ENCODE measurements at places on chromosomes 6 and 20.
A peak's percentile ranks its signal among the peaks of the same experiment; 100 is the strongest.

GRCh38 chr6:7879980-7880717 lies 30.4 kb downstream of the TXNDC5 start:
- DNase-seq, result no peak

DNA sequence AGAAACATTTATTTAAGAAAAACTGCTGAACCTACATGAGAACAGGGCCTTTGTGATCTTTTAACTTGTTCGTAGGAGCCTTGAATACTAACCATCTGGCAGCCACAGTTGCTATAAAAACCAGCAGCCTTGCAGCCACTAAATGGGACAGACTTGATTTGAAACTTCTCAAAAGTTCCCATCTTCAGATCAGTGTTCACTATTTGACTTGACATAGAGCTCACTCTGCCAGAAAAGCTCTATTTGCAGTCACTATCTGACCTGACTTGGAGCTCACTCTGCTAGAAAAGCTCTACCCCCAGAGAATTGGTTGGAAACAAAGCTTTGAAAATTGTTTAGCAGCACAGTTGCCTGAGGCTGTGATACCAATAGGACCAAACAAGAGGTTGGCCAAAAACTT lies 119.3 kb upstream of the F13A1 start:
- no peak for DNase-seq

- DNase-seq, result no peak
Measured at GRCh38 chr6:45685076-45685475, 307.3 kb upstream of the SUPT3H start.

DNA sequence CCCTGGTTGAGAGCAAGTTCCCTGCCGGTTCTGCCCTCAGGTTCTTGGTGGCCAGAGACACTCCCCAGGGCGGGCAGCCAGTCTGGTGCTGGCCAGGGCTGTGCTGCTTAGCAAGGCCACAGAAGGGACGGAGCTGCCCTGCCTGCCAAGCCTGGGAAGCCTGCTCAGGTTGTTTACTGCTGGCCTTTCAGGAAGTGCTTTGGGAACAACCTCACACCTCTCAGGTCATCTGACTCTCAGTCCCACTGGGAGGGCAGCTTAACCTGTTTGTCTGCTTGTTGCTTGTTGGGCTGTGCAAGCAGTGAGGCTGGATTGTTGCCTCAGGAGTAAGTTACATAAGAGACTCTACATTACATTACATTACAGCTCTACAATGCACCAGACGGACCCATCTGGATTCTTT lies 75.8 kb upstream of the AFDN start:
- DNase-seq, result no peak

DNA sequence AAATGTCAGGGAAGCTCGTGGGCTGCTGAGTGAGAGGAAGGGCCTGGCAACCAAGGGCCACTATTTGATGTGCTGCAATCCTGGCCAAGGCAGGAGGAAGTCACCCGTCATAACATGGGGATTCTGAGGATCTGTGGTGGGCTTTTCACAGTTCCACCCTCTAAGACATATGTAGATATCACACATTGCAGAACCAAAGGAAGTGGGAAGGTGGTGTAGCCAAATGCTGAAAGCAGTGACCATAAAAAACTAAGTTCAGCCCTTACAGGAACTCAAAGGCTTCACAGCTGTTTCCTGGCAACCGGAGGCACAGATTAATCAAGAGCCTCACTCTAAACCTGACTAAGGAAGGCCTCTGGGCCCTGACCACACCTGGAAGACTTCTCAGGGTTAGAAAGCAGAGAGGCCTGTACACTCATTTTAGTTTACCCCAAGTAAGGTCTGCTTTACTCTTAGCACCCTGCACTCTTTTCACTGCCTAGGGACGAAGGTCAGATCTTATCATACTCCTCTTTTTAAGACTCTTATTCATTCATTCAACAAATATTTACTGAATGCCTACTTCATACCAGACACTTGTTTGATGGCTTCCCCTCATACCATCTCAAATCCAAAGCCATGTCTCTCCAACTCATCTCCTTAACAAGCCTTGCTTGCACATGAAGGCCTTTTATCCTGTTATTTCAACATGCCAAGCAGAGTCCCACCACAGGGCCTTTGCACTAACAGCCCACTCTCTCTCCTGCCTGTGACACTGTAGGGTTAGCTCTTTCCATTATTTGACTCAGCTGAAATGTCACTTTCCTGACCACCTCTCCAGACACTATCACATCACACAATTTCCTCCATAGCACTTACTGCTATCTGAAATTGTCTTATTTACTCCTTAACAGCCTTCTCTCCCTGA lies 2.6 kb downstream of the UBE2V1 start:
- peak; percentile 62 for DNase-seq

- peak; percentile 63 for DNase-seq
Measured at GRCh38 chr6:98946879-98947410, 801 bp downstream of the FBXL4 start.

DNA sequence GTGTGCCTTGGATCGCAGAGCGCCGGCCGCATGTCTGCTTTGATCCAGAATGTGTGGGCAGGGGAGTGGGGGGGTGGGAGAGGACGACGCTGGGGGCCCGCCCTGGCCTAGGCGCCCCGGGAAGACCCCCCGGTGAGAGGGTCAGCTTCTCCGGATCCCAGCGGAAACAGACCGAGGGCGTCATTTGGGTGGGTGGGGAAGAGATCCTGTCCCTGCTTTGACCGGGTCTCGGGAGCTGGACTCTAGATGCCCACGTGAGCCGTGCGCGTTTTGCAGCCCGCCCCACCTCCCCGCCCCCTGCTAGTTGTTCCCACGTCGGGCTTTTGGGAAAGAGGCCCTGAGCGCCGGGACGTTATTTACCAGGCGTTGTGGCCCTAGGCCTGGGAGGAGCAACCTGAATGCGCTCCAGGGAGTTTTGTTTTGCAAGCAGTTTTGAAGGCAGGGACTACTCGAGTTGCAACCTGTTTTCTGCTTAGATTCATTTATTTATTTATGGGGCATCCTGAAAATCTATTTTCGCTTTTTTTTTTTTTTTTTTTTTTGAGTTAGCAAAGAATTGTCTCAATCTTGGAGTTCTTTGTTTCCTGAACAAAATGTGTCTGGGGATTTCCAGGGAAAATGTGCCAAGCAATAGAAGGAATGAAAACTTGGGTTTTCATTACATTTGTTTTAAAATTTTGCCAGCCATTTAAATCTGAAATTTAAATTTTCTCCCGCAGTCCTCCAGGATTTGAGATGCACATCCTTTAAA lies 1.6 kb downstream of the DSP start:
- no peak for DNase-seq

DNA sequence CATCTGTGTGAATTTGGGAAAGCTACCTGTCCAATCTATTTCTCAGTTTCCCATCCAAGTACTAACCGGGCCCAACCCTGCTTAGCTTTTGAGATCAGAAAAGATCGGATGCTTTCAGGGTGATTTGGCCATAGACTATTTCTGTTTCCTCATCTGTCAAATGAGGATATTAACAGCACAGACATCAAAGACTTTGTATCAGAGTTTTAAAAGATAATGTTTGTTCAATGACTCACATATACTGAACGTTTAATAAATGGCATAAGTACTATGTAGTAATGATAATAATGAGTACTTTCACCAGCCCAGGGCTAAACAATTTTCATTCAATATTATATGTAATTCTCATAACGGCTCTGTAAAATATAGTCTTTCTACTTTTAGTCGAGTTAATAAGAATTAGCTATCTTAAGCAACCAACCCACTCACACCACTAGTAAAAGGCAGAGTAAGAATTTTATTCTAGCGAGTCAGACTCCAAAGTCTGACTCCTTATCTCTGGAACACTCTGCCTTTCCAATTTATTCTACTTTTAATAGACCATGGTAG lies 216.5 kb downstream of the ARHGAP18 start:
- DNase-seq, result no peak

GRCh38 chr20:10497791-10498190 lies 62.7 kb downstream of the SLX4IP start:
- DNase-seq, result no peak

DNA sequence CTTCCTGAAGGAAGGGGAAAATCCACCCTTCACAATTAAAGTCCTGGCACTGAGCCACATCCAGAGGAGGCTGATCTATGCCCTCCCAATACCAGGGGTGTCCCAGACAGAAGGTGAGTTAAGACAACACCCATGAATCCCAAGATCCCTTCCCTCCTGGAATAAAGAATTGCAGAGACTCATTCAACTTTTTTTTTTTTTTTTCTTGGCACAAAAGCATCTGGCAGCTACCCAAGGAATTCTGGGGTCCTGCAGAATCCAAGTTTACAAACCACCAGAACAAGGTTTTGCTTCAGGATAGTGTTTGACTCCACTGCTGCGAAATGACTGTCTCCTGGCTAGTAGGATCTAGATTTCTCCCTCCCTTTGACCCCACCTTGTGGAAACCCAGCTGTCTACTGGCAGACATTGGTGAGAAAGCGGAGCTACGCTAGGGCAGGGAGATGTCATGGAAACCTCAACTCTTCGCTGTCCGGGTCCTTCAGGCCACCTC lies 37.4 kb downstream of the JAG1 start:
- no peak for DNase-seq

GRCh38 chr6:99603421-99604165 lies 3.0 kb upstream of the PRDM13 start:
- DNase-seq, result peak; percentile 59

DNA sequence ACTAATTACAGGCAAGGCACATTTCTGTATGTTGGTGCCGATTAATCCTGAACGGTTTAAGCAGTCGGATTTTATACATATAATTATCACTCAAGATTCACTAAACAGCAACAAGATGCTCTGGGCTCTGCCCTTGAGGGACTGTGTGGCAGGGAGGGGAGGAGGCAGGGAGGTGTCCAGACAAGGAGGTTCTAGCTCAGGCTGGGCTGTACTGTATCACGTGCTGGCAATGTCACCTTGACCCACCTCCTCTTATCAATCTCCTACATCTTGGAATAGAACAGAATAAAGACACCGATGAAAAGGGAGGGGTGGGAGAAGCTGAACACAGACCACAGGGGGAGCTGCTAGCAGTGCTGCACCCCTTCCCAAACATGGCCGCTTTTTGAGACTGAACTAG lies 65.7 kb downstream of the LRFN2 start:
- DNase-seq, result no peak

DNA sequence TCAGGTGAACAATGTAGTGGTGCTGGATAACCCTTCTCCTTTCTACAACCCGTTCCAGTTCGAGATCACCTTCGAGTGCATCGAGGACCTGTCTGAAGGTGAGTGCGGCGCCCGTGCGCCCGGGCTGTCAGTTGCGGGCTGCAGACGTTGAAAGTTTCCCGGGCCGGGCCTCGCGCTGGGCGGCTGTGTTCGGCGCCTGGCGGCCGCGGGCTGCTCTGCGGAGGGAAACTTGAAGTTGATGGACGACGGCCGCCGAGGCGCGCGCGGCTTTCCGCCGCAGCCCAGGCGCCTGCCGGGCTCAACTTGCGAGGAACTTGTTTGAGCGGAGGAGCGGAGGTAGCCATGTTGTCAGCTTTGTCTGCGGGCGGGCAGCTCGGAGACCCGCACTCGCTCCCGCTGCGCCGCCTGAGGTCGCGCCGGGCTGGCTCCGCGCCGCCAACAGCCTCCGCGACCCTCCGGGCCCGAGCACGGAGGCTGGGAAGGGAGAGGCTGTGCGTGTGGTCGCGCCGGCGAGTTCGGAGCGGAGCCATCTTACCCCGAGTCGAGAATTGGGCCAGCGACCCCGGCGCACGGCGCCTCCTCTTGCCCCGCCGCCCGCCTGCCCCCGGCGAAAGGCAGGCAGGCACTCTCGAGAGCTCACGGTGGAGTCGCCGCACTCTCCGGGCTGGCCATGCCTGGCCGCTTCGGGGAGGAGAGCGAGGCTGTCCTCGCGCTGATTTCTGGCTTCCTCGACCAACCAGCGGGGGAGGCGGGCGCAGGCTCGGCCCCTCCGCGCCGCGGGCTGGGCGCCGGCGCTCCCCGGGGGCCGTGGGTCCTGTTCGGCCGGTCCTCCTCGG lies 691 bp downstream of the ASF1A start:
- peak; percentile 72 for DNase-seq

GRCh38 chr6:158322724-158323560 lies 10.7 kb downstream of the TULP4 start:
- no peak for DNase-seq

DNA sequence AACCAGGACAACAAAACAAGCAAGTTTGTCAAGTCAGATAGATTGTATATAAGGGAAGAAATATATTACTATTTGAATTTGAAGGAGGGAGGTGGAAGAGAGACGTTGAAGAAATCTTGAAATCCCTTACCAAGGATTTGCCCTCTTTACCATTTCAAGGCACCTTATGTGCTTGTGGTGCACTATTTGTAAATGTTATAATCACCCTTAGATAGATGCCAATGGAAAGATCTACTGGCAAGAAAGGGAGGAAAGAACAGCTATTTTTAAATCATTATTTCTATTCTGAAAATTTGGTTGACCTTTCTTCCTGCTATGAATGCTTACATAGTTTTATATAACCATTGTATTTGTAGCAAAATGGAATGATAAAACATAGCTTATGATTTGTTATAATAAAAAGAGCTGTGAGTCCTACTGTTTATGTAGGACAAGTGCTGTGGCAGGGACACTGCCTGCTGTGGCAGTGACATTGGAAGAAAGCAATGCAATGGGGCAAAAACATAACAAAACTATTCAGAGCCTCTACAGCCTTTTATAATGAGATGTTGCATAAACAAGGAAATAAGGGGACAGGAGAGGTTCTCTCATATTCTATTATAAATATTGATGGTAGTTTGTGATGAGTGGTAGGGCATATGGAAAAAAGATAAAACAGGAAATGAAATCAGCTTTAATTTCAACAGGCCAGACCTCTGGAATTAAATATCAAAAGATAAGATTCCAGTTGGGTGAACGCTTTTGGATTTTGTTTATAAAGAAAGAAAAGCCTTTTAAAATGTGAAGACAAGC lies 1145.2 kb upstream of the GJE1 start:
- no peak for DNase-seq

DNA sequence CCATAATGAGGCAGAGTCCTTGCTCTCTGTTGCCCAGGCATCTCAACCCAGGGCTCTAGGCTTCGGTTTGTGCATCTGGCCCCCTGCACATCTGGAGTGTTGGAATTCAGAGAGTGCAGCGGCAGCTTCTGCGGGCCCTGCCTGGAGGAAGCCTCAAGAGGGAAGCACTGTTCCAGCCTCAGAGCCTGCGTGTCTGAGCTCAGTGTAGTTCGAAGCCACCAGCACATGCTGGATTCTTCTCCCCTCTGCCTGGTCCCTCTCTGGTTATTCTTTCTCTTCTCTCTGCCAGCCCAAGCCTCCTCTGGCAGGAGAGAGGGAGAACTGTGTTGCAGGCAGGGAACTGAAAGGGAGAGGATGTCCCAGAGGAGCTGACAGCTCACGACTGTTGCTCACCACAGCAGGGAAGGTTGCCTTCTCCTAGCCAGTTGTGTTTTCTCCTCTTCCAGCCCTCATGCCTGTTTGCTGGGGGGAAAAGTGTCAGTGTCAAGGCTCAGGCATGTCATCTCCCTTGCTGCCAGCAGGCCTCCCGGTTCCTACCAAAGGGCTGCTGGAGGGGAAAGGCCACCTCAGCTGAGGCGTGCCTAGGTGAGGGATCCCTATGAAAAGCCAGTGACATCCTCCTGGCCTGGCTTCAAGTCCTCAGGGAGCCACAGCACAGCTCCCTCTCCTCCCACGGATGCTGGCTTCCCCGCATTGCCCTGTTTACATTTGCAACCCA lies 126.0 kb upstream of the LRFN2 start:
- DNase-seq, result no peak

GRCh38 chr20:58271606-58272351 lies 37.7 kb upstream of the RAB22A start:
- peak; percentile 70 for DNase-seq

GRCh38 chr6:73704798-73705197 lies 8.8 kb downstream of the CD109 start:
- no peak for DNase-seq
